ENCODE measurements at places on chromosomes 4 and X.

DNA sequence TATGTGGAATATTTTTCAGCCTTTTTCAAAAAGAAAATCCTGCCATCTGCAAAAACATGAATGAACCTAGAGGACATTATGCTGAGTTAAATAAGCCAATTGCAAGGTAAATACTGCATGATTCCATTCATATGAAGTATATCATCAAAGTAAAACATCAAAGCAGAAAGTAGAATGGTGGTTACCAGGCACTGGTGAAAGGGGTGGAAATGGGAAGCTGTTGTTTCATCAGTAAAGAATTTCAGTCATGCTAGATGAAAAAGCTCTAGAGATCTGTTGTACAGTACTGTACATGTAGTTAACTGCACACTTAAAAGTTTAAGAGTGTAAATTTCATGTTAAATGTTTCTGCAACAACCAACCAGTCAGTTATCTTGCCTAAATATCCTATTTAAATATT is 196.8 kb upstream of the ADGRL3 start:
- no peak for DNase-seq

DNA sequence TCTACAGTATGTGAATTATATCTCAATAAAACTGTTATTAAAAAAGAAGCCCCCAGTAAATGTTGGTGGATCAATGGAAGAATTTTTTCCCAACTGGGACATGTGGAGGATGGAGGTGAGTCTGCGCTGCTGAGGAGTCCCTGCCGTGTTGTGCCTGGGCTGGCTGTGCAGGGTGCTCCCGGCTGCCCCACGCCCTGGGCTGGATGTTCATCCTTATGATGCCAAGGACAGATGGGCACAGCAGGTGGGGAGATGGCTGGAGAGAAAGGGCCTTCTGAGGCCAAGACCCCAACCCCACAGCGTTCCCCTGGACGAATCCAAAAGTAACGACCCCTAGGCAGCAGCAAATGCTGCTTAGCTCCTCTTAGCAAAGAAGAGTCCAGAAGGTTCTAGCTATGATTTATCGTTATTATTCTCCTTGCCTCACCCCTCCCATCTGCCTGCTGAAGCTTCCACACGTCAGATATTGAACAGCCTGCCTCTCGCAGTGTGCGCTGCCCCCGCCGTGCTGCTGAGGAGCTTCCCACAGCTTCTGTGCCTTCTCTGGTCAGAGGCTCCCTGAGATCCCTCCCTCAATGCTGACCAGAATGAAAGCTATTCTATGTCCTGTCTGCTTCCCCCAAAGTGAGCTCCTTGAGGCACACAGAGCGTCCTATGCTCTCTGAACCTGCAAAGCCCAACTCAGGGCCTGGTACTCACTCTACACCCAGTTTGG is 26.5 kb downstream of the HMX1 start:
- DNase-seq, result no peak

DNA sequence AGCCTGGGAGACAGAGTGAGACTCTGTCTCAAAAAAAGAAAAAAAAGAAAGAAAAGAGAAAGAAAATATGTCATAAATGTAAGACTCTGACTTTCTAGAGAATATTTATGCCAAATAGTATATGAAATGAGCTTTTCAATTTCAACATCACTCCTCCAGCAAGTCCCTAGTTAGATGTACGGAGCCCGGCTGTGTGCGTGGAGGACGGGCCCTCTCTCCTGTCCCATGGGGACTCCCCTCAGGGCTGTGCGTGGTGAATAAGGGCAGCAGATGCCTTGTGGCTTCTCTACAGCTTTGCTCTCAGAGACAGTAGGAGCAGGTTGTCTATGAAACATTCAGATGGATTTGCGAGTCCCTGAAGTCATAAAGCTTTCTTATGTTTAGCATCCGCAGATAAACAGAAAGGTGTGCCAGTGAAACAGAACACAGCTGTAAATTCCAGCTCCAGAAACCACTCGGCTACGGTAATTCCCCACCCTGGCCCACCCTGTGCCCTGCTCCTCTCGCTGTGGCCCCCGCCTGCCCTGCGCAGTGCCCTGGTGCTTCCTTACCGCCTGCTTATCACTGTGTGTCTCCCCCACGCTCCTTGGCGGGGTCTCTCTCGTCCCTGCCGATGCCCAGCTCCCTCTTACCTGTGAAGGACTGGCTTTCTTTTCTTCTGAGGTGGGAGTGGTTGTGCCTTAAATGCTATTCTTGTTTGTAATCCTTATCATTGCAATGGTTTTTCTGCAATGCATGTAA is 13.9 kb upstream of the HGFAC start:
- DNase-seq, result no peak

DNA sequence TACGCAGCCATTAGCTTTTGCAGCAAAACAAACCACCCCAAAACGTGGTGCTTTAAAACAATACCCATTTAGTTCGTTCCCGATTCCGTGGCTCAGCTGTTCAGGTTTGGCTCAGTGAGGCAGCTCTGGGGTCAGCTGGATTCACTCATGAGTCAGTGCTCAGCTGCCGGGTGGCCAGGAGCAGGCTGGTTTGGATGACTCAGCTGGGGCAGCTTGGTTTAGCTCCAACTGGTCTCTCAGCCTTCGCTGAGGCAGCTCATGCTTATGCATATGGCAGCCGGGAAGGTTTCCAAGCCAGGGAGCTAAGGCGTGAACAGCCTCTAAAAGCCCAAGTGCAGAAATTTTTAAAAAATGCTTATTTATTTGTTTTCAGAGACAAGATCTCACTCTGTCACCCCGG is 13.3 kb upstream of the CD99 start:
- no peak for DNase-seq

DNA sequence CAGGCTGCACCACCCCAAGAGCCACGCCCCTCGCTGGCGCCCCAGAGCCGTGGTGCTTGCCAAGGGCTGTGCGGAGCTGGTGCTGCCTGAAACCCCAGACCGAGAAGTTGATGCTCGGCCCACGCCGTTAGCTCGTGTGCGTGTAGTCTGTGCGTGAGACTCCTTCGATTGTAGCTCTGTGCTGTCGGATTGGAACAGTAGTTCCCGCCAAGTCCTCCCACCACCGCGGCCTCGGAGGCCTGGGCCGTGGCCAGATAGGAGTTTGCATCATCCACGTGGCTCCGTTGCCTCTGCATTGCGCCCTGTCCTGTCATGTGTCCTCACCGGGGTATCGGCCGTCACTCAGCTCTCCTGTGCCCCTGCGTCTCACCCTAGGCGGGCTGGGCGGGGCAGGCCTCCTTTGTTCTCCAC is 24.2 kb downstream of the TNIP2 start:
- no peak for DNase-seq

DNA sequence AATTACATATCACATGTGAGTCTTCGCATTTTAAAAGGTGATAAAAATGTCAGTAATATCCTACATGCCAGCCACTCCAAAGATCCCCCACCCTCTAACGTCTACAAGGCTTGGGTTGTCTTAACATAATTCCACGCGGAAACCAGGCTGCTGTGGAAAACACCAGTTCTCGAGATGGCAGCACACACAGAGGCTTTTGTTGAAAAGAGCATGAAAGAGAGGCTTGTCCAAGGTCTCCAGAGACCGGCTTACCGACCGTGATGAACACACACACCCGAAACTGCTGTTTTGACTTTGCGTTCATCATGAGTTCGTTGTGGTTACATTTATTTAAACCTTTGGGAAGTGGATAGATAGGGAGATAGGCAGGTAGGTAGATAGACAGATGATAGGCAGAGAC is 87.9 kb downstream of the CRLF2 start:
- no peak for DNase-seq

GRCh38 chr4:33064238-33064637 is 2344.1 kb downstream of the PCDH7 start:
- DNase-seq, result no peak

GRCh38 chrX:13092455-13092941 is 48.1 kb upstream of the FAM9C start:
- DNase-seq, result no peak

DNA sequence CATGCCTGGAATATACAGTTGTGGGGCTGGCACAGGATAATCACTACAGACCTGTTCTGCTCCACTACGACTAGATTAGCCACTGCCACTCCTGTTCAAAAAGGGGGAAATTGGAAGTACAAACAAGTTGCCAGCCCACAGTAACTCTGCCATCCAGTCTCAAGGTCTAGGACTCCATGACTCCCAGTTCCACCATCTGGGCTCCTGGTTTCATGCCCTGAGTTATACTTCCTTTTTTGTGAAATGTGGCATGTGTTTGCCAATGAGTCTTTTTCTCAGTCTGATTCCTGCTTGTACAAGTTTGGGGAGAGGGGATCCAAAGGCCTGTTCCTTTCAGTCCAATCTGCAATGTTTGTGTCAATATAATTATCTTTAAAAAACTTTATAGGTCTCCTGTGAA is 1.0 kb upstream of the BLOC1S4 start:
- DNase-seq, result no peak

DNA sequence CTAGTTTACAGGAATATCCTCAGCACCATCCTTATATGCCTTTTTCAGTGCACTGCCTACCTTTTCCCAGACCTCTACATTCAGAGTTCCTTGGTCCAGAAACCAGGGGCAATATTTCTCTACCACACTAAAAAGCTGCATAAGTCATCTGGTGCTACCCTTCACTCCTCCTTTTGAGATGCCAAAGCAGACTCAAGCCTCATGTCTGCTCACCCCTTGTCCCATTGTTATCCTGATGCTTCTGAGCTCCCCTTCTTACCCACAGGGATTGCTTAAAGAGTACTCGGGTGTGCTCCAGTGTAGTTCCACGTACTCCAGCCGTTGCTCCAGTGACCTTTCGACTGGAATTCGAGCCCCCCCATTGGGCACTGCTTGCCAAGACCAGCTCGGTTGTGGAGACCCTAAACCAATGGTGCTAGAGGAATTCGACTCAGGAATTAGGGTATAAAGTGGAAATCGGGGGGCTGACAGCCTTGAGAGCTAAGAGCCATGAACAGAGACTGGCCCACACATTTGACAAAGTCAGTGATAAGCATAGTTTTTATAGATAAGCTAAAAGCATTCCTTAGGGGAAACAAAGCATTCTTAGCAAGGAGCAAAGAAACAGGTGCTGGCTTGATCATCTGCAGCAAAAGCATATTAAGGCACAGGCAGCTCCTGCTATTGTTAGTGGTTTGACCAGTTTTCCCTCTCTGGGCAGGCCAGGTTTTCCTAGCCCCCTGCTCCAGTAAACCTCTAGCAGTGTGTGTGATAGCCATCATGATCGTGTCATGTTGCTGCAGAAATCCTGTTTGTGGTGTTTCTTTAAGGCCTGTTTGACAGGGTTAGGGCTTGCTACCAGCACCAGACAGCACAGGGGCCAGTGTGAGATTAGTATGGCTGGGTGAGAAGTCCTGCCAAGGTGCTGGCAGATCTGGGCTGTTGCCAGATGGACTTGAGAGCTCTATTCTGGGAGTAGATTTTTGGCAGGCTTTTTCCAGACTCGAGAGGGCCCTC is 57.5 kb upstream of the WDR1 start:
- no peak for DNase-seq
